Stimulated activated CD8-positive, alpha-beta memory T cell treated with anti-CD3 and anti-CD28 coated beads, Interleukin-7, amount 100 ng/mL, for 24 hours (primary cell): ENCODE measurements at places on chromosomes 1 and 21.

DNA sequence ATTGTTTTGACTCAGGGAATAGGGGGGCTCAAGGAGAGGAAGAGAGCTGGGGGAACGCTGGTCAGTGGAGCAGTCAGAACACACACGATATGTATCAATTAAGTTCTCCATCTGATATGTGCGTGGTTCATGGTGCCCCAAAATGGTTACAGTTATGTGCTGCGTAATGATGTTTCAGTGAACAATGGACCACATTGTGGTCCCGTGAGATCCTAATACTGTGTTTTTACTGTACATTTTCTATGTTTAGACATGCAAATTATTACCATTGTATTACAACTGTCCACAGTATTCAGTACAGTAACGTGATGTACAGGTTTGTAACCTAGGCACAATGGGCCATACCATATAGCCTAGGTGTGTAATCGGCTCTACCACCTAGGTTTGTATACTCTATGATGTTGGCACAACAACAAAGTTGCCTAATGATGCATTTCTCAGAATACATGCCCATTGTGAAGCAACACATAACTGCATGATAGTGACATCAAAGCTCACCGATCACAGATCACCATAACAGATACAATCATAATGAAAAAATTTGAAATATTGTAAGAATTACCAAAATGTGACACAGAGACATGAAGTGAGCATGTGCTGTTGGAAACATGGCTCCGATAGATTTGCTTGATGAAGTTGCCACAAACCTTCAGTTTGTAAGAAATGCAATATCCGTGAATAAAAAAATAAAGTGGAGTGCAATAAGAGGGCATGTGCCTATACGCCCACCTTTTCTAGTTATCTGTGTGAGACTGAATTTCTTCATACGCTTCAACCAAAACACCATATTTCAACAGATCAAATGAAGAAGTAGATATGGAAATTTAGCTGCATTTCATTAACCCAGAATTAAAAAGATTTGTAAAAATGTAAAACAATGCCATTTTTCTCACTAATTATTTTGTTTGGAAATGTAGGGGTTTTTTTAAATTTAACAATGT is 14.8 kb upstream of the TMEM54 start:
- DNase-seq = no peak

- no peak for DNase-seq
These were observed 4.1 kb upstream of the OR2M5 start for GRCh38 chr1:248140846-248141245.

GRCh38 chr1:204316164-204316563 is 43.6 kb downstream of the PLEKHA6 start:
- no peak for DNase-seq

DNA sequence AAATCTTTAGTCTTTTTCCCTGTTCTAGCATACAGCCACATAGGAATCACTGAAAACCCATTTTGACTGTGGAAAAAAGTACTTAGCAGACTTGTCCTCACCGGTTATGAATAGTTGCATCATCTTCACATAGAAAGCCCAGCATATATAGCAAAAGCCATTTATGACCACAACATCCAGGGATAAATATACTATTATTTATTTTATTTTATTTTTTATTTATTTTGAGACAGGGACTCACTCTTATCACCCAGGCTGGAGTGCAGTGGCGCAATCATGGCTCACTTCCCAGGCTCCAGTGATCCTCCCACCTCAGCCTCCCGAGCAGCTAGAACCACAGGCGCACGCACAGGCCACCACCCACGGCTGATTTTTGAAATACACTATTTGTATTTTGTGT is 175.3 kb downstream of the GALNT2 start:
- DNase-seq = no peak

DNA sequence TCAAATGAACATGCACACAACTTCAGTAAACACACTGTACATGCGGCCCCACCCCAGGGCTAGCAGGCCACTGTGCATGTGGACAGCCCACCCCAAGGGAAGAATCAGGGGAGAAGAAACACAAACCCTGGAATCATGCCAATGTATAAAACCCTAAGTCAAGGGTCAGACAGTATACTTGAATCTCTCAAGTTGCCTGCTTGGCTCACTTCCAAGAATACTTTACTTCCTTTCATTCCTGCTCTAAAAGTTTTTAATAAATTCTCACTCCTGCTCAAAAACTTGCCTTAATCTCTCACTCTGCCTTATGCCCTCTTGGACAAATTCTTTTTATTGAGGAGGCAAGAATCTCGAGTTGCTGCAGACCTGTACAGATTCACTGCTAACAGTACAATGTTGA is 231.2 kb upstream of the CACYBP start:
- DNase-seq = no peak

- no peak for DNase-seq
These were observed 2.7 kb upstream of the HSPG2 start for GRCh38 chr1:21939650-21940374.

DNA sequence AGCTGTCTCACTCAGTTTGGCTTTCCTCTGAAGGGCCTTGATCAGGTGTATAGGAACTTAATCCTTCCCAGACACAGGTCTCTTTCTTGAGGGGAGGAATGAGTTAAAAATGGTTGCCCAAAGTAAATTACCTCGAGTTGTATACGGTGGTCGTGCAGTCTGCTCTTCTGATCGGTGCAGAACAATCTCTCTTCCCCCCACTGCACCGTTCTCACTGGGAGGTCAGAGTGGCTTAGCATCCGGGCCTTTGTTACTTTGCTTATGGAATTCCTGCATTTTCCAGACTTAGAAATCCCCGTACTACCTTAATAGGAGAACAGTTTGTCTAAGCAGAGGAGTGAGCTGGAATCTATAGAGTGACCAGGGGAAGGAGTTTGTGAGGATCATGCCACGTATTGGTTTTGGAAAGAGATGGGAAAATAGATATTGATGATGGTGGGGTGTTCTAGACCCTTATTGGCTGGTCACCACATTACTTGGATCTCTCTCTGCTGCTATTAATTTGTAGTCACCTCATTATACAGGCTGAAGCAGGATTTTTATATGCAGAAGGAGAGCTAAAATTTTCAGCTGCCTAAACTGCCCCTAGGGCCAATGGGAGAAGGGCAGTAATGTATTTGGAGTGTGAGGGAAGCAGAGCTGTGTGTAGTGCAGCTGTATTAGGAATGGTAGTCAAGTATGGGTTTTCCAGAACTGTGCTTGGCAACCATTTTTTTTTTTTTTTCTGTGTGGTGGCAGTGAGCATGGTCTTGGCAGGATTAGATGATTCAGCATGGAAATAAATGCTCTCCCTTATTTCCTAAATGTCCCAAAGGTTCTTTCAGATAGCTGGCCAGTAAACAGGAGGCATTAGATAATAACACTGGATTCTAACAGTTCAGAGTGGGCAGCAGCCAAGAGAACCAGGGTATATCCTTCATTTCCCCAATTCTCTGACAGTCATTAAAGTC is 81.5 kb downstream of the NDUFS5 start:
- DNase-seq = no peak

DNA sequence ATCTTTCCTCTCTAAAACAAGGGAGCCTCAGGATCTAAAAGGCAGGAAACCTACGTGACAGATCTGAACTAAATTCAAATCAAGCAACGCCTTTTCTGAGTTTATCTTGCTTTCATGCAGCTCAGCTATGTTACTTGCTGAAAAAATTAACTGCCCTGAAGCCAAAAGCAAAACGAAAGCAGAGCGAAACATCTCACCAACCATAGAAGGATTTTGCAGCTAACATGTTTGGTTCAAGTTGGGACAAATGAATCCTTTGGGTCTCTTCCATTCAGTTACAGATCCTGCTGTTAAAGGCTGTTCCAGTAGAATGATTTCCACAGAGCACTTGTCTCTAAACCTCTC is 482 bp downstream of the SLC2A5 start:
- no peak for DNase-seq

- DNase-seq = no peak
These were observed 21.2 kb downstream of the ARID1A start for GRCh38 chr1:26717017-26717491.

DNA sequence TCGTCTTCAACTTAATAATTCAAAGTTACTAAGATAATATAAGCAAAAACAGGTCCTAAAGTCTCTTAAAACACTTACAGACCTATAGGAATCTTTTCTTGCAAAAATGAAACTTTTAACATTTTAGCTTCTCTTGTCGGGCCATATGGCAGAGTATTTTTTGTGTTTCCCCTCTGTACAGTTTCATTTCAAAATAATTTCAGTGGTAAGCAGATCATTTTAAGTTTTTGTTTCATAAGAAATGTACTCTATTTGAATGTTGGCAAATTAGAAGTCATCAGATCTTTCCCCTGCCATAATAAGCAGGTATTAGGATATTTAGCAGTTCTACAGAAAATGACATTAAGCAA is 37.9 kb downstream of the RGL1 start:
- no peak for DNase-seq
